T-cell (primary cell): ENCODE measurements at places on chromosomes 5 and 9. TPM values are rescaled to one million over a fixed set of nuclear protein-coding genes. Genes with fewer than 3 reads are reported as not detected.

Gene PCDHGA12
- 0.30 TPM for total RNA-seq

Gene PANK3
- total RNA-seq, result 41.1 TPM

Gene SLC44A1
- 9.6 TPM for total RNA-seq

Gene TRIM14
- 75.7 TPM for total RNA-seq

Gene ACOT12
- 0.22 TPM for total RNA-seq

Gene PCDHB3
- not detected for total RNA-seq

Gene OBP2B
- not detected for total RNA-seq

Gene AK3
- total RNA-seq, result 25.4 TPM

Gene NDUFS6
- total RNA-seq, result 21.7 TPM

Gene PCDHGB1
- total RNA-seq, result 0.19 TPM

Gene FAM221B
- total RNA-seq, result not detected

Gene CTNND2
- not detected for total RNA-seq

Gene TXNDC8
- total RNA-seq, result not detected

Gene CDH6
- total RNA-seq, result 0.15 TPM

Gene PIP5KL1
- total RNA-seq, result 2.1 TPM

Gene FOXD4L5
- 0.23 TPM for total RNA-seq

Gene C5orf34
- 1.0 TPM for total RNA-seq

Gene IL3
- total RNA-seq, result not detected

Gene ALDH1B1
- 2.0 TPM for total RNA-seq

Gene ADAMTS16
- 0.06 TPM for total RNA-seq

Gene WDR38
- not detected for total RNA-seq

Gene DYNC2I2
- 10.5 TPM for total RNA-seq

Gene SLC6A7
- total RNA-seq, result not detected

Gene CDH18
- total RNA-seq, result not detected

Gene LHX6
- total RNA-seq, result not detected

Gene YIPF5
- total RNA-seq, result 39.3 TPM

Gene IFNA13
- not detected for total RNA-seq

Gene MLLT3
- total RNA-seq, result 58.9 TPM

Gene PCSK5
- 19.5 TPM for total RNA-seq

Gene GLRA1
- total RNA-seq, result not detected

Gene GAS1
- total RNA-seq, result 0.82 TPM

Gene GPR150
- 1.6 TPM for total RNA-seq

Gene HTR1A
- total RNA-seq, result not detected

Gene RABGAP1
- 42.0 TPM for total RNA-seq

Gene STKLD1
- 1.1 TPM for total RNA-seq

Gene ABCA1
- total RNA-seq, result 0.44 TPM
